ENCODE measurements at places on chromosomes 2 and 18.
A peak's percentile ranks its signal among the peaks of the same experiment; 100 is the strongest.

- DNase-seq = no peak
Measured at GRCh38 chr2:239238839-239239606, 161.8 kb downstream of the HDAC4 start.

DNA sequence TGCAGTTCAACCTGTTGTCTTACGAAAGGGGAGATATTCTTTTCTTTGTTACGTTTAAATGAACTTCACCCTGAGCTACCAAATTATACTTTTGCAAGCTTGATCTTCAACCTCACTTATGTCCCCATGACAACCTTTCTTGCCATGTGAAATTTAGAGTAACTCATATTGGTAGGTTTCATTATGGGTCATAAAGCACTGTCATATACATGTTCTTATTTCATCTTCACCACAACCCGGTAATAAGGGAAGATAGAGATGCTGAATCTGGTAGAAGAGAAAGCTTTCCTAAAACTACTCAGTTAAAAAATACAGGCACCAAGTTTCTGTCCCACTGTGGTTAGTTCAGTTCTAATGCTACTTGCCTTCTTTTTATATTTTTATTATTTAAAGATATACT, 208.5 kb upstream of the NRP2 start:
- DNase-seq = no peak

- DNase-seq = no peak
Measured at GRCh38 chr2:236341067-236341466, 76.9 kb upstream of the ASB18 start.

DNA sequence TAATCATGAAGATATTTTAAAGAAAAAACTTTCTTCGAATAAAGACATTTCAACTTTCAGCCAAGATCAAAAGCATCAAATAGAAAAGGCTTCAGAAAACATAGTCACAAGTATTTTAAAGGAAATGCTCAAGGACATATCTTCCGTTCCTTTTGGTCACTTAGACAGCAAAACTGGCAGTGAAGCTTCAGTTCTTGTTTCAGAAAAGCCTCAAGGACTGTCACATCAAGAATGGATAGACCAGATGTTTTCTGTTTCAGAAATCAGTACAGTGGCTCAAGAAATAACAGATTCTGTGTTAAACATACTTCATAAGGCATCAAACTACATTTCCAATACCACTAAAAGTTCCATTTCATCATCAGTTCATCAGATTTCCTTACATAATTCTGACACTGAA, 51.8 kb downstream of the FSIP2 start:
- no peak for DNase-seq

- DNase-seq = peak; percentile 52
Measured at GRCh38 chr2:65018141-65018582, 29.0 kb downstream of the SLC1A4 start.

Data from left ventricle myocardium superior (tissue), 1 donor.